Fibroblast of gingiva (primary cell): ENCODE measurements at places on chromosomes 4 and X.

DNA sequence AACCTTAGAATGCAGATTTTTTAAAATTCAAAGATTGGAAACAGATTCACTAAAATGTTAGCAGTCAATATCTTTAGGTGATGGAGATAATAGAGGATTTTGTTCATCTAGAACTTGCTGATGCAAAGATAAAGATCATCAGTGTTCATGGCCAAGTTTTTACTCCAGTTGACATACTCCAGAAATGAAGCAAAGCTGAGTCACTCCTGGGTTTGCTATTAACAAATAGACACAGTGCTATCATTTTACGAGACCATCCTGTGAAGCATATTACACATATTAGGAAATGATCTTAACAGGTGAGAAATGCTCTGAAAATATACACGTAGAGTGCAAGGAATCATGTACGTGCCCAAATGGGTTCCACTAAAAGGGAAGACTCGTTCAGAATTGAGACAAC lies 170.6 kb upstream of the FAM9B start:
- DNase-seq: peak; percentile 15

- DNase-seq: no peak
Measured at GRCh38 chr4:152045807-152046571, 285.2 kb upstream of the GATB start.

- no peak for DNase-seq
Measured at GRCh38 chrX:67648361-67648760, 104.5 kb downstream of the AR start.

- DNase-seq: no peak
Measured at GRCh38 chr4:116066711-116067245, 953.4 kb upstream of the NDST4 start.

DNA sequence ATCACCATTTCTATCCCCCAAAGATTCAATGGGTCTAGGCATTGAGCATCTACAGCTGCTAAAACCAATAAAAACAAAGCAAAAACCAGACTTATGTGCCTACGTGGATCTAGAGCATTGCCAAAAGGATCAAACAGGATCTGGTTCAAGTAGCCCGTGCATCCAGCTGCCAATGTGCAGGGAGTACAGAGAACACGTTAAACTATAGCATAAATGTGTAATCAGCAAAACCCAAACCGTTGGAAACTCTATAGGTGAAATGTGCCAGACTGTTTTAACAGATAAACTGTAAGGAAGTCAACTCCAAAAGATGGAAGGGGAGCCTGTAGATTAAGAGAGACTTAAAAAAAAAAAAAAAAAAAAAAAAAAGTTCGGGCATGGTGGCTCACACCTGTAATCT lies 58.5 kb downstream of the APOO start:
- no peak for DNase-seq

DNA sequence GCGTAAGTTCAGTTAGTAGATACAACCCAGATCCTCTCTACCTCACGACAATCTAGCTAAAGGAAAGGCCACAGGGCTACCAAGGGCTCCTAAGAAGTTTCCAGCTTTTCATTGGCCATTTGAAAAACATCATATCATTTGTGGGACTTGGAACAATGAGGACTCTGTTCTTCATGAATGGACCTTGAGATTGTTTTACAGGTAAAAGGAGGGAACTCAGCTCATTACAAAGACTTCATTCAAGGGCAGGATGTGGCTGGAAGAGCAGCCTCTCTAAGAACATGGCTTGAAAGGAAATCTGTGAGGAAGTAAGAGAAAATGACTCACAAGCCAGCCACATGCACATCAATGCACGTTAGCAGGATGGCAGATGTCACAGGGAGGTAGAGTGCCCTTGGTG lies 105.9 kb upstream of the SLC7A11 start:
- DNase-seq: no peak

DNA sequence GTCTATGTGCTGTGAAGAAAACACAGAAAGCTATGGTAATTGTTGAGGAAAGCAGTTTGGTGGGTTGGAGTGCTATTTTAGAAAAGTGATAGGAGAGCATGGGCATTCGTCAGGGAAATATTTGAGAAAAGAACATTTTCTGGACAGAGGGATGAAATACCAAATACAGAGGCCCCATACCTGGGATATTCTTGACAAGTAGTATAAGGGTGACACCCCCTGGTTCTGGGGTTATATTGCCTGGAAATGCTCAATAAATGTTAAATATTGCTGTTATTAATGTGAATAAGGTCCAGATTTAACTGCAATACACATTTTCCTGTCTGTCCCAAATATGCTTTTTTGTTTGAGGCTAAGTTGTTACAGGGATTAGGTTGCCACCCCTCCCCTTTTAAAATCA lies 42.9 kb downstream of the WWC2 start:
- DNase-seq: no peak

DNA sequence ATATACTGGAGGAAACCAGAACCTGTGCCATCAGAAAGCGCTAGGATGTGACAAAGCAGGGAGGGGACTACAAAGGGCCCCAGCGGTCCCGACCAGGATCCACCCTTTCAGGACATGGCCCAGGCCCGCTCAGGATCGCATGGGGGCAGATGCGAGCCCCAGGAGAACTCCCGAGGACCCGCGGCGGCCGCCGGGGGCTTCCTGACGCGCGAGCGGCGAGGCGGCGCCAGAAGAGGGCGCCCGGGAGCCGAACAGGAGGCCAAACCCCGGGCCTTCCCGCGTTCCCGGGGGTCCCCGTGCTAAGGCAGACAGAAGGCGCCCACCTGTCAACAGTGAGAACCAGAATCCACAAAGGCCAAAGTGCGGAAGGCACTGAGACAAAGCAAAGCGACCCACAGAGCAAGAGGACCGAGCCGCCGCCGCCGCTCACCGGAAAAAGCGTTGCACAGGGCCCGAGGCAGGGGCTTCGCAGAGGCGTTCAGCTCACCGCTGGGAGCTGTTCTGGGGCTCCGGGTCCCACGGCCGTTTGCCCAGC lies 7.3 kb upstream of the OPN1LW start:
- peak; percentile 3 for DNase-seq

DNA sequence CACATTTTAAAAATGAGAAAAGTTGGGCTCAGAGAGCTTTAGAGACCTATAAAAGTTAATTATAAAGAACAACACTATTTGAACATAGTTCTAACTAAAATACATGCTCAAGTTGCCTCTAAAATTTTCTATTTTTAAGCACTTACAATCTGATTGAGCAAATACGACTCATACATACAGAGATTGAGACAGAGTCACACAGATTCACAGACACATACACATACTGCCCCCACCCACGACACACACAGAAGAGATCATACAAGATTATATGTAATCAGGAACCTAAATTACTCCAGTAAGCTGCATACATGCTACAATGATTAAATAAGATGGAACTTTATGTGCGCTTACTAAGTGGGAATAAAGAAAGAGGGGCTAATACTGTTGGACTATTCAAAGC lies 2.7 kb upstream of the ASB5 start:
- DNase-seq: peak; percentile 58

- DNase-seq: peak; percentile 39
Measured at GRCh38 chrX:150897421-150898320, 797 bp downstream of the CD99L2 start.
